Stimulated activated CD8-positive, alpha-beta memory T cell treated with anti-CD3 and anti-CD28 coated beads, Interleukin-7, amount 100 ng/mL, for 1 hour (primary cell): ENCODE measurements at places on chromosomes 4 and X.

DNA sequence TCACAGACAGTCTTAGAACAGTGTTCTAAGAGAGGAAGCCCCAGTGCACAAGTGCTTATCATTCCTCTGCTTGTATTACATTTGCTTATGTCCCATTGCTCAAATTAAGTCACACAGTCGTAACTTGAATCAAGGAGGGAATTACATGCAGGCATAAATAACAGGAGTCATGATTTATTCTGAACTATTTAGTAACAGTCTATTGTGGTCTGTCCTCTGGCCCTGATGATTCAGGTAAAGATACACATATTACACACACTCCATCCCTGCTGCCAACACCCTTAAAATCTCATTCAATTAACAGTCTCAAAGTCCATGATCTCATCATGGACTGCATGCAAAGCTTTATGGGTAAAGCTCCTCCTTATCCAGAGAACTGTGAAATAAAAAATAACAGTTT lies 60.1 kb downstream of the GRIA2 start:
- no peak for DNase-seq

GRCh38 chrX:105552395-105552794 lies 269.9 kb upstream of the NRK start:
- DNase-seq = no peak

DNA sequence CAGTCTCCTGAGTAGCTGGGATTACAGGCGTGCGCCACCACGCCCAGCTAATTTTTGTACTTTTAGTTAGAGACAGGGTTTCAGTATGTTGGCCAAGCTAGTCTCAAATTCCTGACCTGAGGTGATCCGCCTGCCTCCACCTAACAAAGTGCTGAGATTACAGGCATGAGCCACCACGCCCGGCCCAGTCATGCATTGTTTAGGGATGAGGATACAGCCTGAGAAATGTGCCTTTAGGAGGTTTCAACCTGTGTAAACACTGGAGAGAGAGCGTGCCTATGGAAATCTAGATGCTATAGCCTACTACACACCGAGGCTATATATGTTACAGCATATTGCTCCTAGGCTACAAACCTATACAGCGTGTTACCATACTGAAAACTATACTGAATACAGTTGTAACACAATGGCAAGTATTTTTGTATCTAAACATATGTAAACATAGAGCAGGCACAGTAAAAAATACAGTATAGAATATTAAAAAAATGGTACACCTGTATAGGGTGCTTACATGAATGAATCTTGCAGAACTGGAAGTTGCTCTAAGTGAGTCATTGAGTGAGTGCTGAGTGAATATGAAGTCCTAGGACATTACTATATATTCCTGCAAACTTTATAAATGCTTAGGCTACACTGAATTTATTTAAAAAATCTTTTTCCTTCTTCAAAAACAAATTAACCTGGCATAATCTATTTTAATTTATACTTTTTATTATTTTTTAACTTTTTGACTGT lies 588.2 kb upstream of the ADGRL3 start:
- DNase-seq = no peak

DNA sequence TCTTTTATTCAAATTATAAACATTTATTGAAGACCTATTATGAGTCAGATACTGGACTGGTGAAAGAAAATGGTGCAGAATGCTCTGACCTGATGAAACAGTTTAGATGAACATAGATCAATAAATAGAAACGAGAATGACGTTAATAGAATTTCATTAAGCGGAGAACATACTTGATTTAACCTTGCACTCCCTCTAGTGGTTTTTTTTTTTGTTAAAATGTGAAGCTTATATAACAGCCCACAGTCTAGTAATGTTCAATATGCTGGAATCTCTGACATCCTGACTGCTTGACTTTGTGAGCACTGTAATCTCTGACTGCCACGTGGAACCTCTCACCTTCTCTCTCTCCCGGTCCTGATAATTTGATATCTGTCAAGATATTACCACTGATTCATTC lies 32.3 kb downstream of the HDAC8 start:
- DNase-seq = no peak

DNA sequence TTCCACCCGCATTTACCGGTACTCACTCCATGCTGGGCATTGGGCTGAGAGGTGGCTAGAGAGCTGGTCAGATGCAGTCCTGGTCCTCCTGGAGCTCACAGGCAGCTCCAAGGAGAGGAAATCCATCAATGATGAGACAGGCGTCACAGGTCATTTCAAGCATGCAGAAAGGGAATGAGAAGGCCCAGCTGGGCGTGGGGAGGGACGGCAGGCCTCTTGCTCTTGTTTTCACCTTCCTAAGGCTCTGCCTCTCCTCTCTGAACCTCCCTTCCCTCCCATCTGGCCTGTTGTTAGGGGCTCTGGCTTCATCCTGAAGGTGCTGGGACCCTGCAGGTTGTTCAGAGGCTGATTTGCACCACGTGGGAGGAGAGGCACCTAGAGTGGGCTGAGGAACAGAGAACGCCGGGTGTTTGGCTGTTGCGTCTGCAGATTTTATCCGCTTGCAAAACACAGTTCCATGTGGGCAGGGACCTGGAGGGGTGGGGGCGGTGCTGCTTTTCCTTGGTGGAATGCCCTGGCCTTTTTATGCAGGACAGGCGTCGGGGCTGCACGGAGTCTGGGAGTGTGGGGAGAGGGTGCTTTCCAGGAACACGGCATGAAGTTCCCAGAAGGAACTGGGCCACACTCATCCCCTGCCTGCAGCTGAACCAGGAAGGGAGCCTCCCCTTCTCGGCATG lies 81.5 kb upstream of the PSAPL1 start:
- DNase-seq = no peak
